Activated CD4-positive, alpha-beta T cell treated with anti-CD3 and anti-CD28 coated beads, Interleukin-2, amount 50 U/mL, for 1 hour (primary cell): ENCODE measurements at places on chromosomes 3 and 15.

DNA sequence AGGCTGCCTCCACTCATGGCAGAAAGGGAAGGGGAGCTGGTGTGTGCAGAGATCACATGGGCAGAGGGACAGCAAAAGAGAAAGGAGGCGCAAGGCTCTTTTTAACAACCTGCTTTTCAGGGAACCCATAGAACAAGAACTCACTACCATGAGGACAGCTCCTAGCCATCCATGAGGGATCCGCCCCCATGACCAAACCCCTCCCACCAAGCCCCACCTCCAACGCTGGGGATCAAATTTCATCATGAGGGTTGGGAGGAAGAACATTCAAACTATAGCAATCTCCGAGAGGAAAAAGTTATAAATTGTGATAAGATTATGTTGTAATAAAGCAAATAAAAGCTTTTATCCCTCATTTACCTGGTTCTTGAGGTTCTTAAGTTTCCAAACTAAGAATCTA, 84.7 kb upstream of the LMCD1 start:
- no peak for DNase-seq

DNA sequence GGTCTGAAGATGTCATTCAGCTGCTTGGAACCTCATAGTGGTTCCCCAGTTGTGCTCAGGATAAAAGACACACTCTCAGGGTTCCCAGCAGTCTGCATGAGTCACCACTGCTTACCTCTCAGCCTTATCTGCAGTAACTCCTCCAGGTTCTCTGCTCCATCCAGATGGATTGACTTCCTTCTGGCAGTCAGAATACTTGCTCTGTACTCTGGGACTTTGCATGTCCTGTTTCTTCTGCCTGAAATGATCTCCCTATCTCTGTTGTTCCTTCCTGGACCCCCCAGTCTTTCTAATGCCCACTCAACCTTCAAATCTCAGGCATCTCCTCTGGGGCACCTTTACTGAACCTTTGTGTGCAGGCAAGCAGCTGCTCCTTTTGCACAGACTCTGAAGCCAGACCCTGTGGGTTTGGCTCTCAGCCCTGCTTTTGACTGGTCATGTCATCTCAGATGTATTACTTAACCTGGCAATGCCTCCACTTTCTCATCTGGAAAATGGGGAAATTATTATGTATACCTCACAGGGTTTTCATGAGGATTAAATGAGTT, 38.4 kb downstream of the ITPR1 start:
- no peak for DNase-seq

DNA sequence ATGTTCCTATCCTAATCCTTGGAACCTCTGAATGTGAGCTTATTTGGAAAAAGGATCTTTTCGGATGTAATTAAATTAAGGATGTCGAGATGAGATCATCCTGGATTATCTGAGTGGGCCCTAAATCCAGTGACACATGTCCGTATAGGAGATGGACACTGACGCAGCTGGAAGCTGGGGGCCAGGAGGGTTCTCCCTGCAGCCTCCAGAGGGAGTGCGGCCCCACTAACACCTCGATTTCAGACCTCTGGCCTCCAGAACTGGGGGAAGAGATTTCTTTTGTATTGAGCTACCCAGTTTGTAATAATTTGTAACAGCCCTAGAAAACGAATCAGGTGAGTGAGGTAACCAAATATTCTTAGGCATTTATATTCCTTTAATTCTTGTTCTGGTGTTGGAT, 2.5 kb downstream of the DNAJB8 start:
- no peak for DNase-seq

DNA sequence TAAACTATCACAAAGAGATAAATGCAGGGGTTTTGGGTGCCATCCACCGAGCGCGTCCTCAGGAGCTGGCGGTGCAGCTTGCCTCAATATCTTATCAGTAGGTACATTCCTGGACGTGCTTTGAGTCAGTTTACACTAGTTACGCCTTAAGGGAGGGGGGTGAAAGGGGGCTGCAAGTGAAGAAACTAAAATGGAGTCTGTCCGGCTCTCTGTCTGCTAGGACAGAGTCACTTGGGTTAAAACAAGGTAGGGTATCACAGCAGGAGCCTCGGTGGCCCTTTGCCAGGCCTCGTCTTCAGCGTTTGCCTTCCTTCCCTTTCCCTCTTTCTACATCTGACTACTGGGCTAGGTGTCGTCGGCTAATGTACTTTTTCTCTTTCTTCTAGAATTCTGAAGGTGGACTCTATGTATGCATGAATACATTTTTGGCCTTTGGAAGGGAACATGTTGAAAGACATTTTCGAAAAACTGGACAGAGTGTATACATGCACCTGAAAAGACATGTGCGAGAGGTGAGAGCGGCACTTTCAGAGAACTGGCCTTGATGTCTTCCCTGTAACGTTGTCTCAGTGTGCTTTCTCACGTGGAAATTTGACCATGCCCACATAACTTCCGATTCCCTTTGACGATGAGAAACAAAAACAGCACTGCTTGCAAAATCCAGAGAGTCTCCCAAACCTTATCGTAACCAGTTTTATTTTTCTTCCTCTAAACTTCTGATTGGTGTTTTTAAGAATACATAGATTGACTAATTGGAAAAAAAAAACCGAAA, 28.8 kb downstream of the USP13 start:
- DNase-seq: no peak

DNA sequence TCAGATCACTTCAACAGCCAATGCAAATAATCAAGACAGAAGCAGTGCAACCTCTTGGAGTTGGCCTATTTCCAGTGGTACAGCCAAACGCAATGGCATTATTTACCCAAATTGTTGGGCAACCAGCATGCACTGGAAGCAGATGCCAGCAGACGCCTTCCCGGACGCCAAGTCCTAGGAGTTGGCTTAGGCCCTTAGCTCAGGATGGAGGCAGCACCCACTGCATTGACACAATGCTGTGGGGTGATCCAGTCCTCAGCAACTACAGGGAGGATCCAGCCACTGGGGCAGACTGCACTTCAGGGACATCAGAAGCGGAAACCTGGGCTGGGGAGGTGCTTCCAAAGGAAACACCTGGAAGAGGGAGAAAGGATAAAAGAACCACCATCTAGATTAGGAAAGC, 290.4 kb downstream of the FAM43A start:
- no peak for DNase-seq

GRCh38 chr15:22904736-22905135, 66.3 kb downstream of the NIPA2 start:
- no peak for DNase-seq

GRCh38 chr15:96869122-96869521, 538.6 kb downstream of the NR2F2 start:
- DNase-seq: no peak

DNA sequence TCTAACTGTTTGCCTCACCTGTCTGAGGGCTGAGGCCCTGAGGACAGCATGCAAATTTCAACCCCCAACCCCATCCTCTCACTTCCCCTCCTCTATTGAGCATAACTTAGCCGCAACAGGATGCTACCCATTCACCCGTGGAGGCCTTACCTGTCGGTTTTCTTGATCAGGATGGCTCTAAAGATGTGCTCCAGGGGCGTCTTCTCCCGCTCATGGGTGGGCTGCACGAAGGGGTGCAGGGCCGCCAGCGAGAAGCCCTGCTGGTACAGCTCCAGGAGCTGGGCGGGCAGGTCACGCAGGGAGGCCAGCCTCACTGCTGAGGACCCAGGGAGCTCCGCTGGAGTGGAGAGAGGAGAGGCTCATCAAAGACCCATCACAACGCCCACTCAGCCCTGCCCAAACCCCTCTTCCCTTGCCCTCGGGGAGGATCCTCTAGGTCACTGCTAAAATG, 79.8 kb downstream of the RFTN1 start:
- no peak for DNase-seq

GRCh38 chr3:45939341-45939771, 3.9 kb upstream of the CXCR6 start:
- no peak for DNase-seq

DNA sequence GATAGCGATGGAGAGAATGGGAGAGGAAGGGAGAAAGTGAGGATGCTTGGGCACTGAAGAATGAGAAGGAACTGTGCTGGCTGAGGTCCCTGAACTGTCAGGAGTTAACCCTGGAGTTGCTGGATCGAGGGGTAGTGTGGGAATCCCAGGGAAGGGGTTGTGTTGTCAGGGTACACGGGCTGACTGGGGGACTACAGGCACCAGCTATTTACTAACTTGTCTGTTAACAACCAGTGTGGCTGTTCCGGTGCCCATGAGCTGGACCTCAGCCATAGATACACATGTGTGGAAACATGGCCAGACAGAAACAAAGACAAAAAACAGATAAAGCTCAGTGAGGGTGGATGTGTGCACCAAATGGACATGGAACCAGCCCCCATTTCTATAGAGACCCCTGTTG, 55.1 kb downstream of the GASK1A start:
- no peak for DNase-seq

- no peak for DNase-seq
These were observed 71.9 kb upstream of the GOLGA8B start for GRCh38 chr15:34655326-34655725.

- no peak for DNase-seq
These were observed 62.3 kb upstream of the ASB14 start for GRCh38 chr3:57354768-57355167.
